ENCODE measurements at places on chromosomes 4 and X. TPM values are rescaled to one million over a fixed set of nuclear protein-coding genes. Genes with fewer than 3 reads are reported as not detected.
A peak's percentile ranks its signal among the peaks of the same experiment; 100 is the strongest.

MEPE gene
- not detected for total RNA-seq

SUPT20HL1 gene
- not detected for total RNA-seq

DNA sequence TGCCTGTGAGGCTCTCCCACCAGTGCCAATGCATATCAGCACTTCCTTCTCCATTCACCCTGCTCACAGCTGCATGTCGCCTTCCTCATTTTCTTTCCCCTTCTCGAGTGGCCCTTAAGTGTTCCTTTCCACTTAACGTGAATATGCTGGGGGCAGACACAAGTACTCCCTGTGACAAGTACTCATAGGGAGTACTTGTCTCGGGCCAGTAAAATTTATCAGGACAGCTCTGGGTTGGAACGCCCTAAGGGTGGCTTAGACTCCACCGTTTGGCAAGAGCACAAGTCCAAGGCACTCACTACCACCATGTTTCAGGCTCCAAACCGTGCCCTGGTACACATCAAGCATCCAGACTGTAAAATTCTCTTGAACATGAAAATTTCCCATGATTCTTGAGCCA lies 3.9 kb upstream of the LDOC1 start:
- no peak for DNase-seq

DNA sequence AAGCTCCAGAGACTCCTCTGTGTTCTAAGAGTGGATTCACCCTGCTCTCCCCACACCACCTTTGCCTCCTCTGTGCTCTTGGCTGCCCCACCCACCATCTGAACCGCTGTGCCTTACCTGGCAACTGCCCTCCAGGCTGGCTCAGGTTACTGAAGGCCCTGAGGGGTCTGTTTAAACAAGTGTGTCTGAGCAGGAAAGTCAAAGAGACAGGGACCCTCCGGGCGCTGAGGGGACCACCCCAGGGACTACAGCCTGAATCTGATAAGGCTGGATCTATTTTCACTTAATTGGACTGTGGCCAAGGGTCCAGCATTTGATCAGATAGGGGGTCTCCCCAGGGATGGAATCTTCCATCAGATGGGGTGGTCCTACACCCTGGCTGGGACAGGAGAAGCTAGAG lies 10.4 kb upstream of the MSX1 start:
- DNase-seq = no peak

- DNase-seq = no peak
Measured at GRCh38 chr4:183329954-183330742, 7.9 kb upstream of the CLDN24 start.

- DNase-seq = peak; percentile 67
Measured at GRCh38 chrX:119753639-119754257, 4.6 kb upstream of the SOWAHD start.
